SK-N-DZ (cell line): ENCODE measurements at places on chromosomes 7 and 10.

DNA sequence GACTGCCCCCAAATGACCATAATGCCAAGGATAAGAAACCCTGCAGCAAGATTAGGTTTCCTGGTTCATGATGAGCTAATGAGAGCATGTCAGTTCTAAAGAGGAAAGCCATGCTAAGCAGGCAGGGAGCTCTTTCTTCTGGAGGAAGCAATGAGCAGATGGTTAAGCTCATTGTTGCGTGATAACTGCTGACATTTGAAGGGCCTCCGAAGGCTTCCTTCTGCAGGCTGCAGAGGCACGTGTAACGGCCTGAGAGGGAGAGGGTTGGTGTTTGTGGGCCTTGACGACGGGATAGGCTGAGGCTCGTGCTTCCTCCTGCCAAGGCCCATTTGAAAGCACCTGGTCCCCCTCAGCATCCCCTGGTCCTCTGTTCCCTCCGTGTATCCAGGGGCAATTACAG is 63.5 kb upstream of the BTBD16 start:
- DNase-seq, result peak; percentile 51

GRCh38 chr7:158827411-158828132 is 1.7 kb downstream of the ESYT2 start:
- no peak for DNase-seq

- peak; percentile 75 for DNase-seq
These were observed 771 bp downstream of the PHYHIPL start for GRCh38 chr10:59177031-59177797.

GRCh38 chr10:121595806-121596688 is 2.2 kb downstream of the FGFR2 start:
- DNase-seq, result no peak

DNA sequence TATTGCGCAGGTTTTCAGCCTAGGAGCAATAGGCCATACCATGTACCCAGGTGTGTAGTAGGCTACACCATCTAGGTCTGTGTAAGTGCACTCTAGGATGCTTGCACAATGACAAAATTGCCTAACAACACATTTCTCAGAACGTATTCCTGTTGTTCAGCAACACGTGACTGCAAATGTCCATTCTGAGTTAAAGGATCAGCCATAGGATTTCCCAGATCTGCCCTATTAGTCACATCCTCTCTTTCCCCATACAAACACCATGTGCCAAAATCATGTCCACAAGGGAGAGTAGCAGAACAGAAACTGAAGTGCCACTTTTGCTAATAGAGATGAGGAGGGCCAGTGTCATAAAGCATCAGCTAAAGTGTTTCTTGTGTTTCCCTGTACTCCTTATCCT is 42.6 kb upstream of the AMPH start:
- no peak for DNase-seq

DNA sequence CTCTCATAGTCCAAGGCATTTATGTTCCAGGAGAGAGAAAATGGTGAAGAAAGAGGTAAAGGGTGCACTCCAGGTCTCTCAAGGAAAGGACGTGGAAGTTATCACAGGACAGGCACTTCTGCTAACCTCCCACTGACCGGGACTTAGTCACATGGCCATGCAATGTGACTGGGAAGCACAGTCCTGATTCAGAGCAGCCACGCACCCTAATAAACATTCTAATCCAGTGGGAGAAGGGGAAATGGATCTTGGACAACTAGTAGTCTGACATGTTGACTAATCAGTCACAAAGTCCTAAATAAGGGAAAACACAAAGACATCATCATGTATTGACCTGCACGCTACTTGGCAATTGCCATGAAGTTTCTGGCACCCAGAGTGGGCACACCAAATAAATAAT is 417.5 kb upstream of the ZMIZ1 start:
- DNase-seq, result no peak

DNA sequence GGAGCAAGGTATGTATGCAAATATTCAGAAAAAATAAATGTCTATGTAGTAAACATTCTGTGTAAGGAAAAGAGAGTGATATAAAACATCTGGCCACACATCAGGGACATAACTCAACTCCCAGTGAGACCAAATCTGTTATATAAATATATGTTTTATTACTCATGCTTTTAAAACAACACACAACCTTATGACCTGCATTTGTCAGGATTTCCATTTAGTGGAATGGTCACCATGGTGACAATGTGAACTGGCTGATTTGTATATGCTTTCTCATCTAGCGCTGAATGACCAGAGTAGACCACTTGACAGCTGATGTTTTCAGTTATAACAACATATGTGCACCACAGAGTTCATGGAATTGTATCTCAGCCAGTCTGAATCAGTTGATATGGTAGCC is 551.7 kb downstream of the HTR7 start:
- no peak for DNase-seq

DNA sequence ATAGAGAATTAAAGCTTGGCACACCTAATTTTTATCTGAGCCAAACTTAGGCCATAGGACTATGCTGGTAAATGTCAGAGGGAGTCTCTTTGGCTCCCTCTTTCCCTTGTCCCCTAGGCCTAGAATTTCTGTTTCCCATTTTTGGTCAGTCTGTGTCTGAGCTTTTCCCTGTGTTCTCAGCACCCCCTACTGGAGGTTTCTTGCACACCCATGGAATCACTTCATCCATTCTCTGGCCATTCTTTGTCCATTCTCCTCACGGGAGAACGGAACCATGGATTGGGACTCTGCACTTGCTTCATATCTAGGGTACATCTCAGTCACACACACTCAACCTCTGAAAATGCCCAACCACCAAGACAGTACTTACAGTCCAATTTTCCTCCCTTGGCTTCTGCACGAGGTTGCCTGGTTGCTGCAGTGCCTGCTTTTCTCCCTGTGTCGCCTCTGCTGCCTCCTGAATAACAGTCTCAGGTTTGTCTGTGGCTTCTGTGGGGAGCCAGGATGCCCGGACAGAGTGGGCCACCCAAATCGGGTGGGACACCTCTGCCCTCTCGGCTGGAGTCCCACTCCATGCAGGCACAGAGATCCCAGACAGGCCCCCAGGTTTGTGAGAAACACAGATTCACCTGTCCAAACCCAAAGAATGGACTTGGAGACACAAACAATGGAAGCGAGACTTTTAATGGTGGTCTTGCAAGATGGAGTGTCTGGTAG is 35.1 kb upstream of the DNAH11 start:
- DNase-seq, result no peak

GRCh38 chr10:725302-725701 is 35.8 kb upstream of the DIP2C start:
- DNase-seq, result no peak

- no peak for DNase-seq
These were observed 49.4 kb downstream of the ZNF467 start for GRCh38 chr7:149723795-149724495.

DNA sequence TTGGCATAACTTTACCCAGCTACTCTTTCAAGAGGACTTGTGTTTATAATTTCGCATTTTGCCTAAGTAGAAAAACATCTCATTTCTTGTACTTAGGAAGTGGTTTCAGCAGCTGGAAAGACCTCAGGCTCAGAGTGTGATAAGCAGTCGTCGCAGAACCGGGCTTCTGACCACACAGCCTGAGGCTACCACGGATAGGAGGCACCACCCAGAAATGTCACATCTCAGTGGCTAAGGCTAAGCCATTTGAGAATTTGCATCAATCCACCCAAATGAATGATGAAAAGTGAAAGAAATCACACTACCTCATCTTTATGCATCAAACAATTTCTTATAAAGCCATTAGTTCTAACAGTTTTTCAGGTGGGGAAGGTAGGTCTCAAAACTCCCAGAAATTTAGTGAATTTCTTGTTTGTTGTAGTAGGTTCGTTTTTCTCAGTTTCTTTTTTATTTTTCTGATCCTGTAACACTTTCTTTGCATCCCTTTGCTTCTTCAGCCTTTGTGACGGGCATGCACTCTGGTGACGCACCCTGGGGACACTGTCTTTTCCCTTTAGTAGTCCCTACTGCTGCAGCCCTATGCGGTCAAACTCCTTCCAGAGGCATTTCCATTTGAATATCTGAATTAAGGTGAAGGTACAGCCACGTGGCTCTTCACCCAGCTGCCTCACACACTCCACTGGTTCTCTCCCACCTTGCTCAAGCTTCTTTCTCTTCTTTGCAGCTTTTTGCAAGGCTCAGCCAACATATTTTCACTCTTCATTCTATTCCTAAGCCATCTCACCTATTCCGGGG is 68.5 kb downstream of the MAP3K8 start:
- no peak for DNase-seq

GRCh38 chr7:151008511-151009323 is 15.6 kb downstream of the ATG9B start:
- no peak for DNase-seq

GRCh38 chr10:127447197-127447596 is 101.9 kb upstream of the NPS start:
- DNase-seq, result no peak

GRCh38 chr7:99557196-99557607 is 1.2 kb upstream of the ZNF655 start:
- no peak for DNase-seq

GRCh38 chr7:513521-514166 is 6.0 kb downstream of the PDGFA start:
- DNase-seq, result no peak

- no peak for DNase-seq
These were observed 704.7 kb upstream of the MBL2 start for GRCh38 chr10:53477313-53477675.

DNA sequence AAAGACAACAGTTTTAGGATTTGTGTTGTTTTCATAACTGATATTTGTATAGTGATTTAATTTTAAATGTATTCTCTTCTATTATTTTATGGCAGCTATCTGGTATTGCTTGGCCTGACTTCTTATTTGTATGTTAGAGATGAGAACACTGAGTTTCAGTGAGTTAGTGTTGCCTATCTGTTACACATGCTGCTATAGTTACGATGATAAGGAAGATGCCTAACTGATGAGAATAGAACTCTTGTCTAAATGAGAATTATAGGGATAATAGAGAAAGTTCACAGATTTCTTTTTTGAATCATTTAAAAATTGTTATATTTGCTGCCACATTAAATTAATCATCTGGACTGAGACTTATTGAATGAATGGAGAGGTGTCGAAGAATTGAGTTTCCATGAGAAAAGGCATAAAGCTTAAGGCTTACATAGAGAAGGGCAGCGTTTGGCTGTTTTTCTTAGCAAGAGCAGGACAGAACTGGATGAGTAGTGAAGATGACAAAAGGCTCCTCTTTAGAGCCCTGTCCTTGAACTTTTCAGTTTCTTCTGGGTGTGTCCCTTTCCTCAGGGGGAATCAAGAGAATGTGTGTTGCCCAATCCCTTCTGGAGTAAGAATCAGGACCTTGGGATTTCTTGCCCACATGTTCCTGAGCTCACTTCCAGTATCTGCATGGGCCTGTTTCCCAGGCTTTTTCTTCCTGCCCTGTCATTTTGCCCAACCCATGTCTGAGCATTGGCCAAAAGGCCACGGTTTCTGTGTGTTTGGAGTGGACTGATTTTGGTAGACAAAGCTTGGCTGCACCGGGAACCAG is 195.6 kb upstream of the CSTF2T start:
- no peak for DNase-seq

DNA sequence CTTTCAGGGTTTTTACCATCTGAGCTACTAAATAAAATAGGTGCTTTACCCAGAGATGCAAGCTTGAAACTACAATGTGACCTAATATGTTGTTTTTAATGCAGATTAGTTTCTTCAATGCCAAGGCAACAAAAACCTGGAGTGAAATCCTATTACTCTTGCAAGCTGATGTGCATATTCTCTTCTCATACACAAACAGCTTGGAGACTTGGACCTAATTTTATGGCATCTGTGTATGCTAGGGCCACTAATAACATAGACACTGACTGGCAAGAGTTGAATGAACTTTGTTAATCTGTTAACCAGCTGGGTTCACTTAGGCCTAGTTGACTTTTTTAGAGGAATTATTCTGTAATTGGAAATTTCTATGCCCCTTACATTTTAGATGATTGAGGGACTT is 23.4 kb upstream of the SMIM30 start:
- no peak for DNase-seq

DNA sequence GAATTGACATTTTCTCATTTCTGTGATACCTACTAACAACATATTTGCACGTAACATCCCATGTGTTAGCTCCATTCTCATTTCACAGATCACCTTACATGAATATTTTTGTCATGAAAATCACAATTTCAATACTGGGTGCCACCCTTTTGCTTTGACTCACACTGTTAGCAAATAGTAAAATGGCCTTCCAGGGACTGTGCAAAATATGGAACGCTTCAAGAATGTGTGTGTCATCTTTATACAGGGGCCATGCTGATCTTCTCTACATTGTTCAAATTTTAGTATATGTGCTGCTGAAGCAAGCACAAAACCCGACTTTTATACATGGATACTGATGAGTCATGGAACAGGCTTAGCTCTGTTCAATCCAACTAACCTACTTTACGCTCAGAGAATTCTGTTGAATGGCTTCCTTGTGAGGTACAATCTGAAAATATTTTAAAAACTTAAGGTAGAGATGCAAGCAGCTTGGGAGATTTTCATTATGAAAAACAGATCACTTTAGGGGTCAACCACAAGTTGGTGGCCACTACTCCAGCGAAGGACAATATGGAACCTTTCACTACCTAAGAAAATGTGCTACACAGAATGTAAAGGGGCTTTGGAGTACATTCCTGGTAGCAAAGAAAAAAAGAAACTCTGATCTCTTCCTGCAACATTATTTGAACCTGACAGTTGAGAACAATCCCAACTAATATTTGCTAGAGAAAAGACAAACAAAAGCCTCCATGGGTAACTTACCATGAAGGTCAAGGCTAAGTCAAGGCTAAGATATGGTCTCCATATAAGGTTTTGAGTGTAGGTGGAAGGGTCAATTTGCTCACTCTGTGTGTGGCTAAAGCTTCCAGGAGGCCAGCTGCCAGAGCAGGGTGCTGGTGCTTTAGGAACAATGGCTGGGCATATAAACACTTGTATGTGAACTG is 11.9 kb downstream of the ANKRD26 start:
- DNase-seq, result no peak

- no peak for DNase-seq
These were observed 13.8 kb upstream of the HOXA2 start for GRCh38 chr7:27116031-27116961.

- DNase-seq, result peak; percentile 72
These were observed 33.1 kb downstream of the SMC3 start for GRCh38 chr10:110600487-110601101.

GRCh38 chr7:74474271-74474865 is 20.7 kb downstream of the GTF2IRD1 start:
- DNase-seq, result no peak

- DNase-seq, result no peak
These were observed 113.6 kb downstream of the OAT start for GRCh38 chr10:124305131-124305530.

DNA sequence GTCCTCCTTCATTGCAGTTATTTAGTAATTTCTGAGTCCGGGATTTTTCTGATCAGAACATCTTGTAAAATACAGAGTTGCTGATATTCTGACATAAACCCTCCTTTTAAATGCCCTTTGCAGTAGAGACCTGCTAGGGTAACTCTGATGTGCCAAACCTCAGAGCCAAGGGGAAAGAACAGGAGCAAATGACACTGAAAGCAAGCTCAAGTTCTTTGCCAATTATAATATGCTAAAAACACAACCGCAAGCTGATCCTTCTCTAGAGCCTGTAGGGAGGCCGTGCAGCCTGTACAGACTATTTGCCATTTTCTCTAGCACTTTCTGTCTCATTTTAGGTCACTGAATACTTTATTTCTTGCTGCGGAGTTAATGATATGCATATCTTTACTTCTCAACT is 240.4 kb downstream of the CAMK1D start:
- no peak for DNase-seq
